ENCODE measurements at places on chromosomes 4 and X.

GRCh38 chr4:140052050-140052449 is 101.9 kb downstream of the MAML3 start:
- no peak for DNase-seq

GRCh38 chr4:6692379-6692778 is 1.3 kb upstream of the S100P start:
- no peak for DNase-seq

GRCh38 chrX:101029665-101030064 is 22.2 kb downstream of the TRMT2B start:
- DNase-seq, result no peak

DNA sequence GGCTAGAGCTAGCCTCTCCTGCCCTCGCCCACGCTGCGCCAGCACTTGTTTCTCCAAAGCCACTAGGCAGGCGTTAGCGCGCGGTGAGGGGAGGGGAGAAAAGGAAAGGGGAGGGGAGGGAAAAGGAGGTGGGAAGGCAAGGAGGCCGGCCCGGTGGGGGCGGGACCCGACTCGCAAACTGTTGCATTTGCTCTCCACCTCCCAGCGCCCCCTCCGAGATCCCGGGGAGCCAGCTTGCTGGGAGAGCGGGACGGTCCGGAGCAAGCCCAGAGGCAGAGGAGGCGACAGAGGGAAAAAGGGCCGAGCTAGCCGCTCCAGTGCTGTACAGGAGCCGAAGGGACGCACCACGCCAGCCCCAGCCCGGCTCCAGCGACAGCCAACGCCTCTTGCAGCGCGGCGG is at the start of gene AR:
AR (plus strand) TSS at position 204 of the 400 bp plus-strand sequence. CDS start 1,126 bp downstream, outside the sequence.
- peak; percentile 7 for DNase-seq

GRCh38 chrX:150574559-150575418 is 6.4 kb downstream of the MTM1 start:
- DNase-seq, result no peak

- DNase-seq, result no peak
These were observed 140.7 kb downstream of the TMEM164 start for GRCh38 chrX:110143454-110144210.

DNA sequence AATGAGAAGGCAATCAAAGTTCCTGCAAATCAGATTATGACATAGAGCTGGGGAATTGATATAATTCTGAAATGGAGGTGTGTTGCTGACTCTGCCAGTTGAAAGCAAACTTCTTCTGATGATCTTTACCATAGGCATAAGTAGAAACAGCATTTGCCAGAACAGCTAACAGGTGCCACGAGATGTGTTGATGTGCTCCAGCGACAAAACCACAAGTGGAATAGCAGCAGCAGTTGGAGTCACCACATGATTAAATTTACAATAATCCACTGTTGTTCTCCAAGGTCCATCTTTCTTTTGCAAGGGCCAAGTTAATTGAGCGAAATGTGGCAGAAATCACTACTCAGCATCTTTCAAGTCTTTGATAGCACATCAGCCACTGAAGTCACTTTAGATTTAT is 3.7 kb upstream of the OSTC start:
- no peak for DNase-seq

DNA sequence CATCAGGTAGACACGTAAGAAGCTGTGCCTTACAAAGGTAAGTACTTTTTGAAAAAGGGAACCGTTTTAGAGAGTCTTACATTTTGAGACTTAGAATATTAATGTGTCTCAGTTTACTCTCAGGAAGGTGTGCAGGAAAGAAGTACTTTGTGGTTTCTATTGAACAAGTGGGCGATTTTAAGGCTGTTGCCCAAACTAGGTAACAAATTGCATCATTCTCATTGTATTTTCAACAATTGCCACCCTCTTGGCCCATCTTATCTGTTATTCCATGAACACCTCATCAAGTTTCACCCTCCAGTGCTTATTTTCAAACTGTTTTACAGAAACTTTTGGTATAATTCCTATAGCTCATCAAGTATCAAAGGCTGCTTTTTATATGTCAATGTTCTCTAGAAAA is 158.3 kb downstream of the SLC4A4 start:
- no peak for DNase-seq

DNA sequence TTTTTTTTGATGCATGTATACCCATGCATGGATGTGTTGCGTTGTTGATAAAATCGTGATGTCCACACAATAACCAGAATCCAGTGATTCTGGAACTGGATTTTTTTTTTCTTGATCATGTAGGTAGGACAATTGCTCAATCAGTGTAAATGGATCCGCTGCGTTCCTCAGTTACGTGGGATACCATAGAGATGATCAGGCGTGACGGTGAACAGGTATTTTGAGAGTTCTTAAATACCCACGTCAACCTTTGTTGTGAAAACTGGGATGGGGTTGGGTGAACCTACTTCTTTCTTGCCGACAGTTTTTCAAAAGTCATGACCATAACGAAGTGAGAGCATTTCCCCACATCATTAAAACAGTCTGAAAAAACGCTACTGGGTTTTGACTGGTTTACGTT is 913 bp upstream of the SMIM10L2A start:
- no peak for DNase-seq

- no peak for DNase-seq
These were observed 25.7 kb downstream of the RAB33A start for GRCh38 chrX:130197464-130197863.

DNA sequence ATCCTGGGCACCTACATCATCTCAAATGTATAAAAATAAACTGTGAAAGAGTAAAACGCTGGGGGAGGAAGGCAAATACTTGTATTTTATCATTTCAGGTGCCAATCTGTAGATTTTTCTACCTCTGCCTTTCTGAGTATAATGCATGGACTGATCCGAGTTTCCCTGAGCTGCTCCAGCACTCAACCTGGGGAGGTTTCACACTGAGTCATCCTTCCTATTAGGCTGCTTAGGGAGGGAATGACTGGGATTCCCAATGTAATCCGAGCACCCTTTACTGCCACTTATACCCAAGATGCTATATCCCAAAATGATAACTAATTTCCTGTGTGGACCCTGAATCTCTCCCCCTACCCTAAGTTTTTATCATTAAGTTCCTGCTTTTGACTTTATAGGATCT is 126.6 kb downstream of the HNRNPD start:
- DNase-seq, result no peak

GRCh38 chr4:83320548-83320947 is 14.1 kb downstream of the HPSE start:
- no peak for DNase-seq

DNA sequence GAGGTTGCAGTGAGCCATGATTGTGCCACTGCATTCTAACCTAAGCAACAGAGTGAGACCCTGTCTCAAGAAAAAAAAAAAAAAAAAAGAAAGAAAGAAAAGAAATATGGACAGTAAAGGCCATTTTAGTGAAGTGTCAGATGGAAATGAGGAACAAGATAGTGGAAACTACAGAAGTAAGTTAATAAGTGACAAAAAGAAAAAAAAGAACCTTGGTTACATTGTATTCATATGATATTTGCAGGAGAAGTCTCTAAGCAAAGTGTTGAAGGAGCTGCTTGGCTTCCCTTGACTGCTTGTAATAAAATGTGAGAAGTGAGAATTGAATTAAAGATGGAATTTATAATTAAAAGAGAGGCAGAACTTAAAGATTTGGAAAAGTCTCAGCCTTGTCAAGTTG is 73.2 kb downstream of the HOPX start:
- DNase-seq, result no peak

DNA sequence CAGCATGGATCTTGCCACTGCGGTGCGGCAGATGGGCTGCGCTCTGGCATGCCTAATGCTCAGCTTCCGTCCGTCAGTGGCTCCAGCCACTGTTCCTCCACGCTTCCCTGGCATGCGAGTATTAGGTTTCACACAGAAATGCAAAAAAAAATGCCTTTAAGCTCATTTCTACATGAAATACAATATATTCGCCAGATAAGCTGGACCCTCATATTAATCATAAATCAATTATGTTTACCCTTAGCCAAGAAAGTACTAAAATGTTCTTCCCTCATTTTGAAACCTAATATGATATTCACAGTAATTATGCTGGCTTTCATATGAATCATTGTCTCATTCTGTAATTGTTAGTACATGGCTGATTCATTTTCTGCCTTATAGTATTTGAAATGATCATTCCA is 115.5 kb upstream of the FAM241A start:
- no peak for DNase-seq

DNA sequence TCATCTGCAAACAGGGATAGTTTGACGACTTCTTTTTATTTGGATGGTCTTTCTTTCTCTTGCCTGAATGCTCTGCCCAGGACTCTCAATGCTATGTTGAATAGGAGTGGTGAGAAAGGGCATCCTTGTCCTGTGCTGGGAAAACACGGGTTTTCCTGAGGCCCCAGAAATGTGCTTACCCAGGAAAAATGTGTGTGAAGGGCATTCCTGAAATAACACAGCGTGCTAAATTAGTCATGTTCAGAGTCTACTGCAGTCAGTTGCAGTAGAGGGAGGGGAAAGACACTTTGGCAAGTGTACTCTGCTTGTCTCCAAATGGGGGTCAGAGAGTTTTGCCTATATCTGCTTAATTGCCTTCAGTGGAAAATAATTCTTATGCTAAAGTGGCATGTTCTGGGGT is 153.9 kb downstream of the CCNG2 start:
- no peak for DNase-seq

- DNase-seq, result no peak
These were observed 108.7 kb downstream of the CORIN start for GRCh38 chr4:47729131-47729680.

GRCh38 chrX:25872786-25873185 is 265.4 kb upstream of the MAGEB18 start:
- DNase-seq, result no peak

All from frontal cortex (tissue), 4 donors.